ENCODE measurements at places on chromosomes 16 and 17. TPM values are rescaled to one million over a fixed set of nuclear protein-coding genes. Genes with fewer than 3 reads are reported as not detected.

Gene MARVELD3
- 12.5 TPM for polyA plus RNA-seq

DNA sequence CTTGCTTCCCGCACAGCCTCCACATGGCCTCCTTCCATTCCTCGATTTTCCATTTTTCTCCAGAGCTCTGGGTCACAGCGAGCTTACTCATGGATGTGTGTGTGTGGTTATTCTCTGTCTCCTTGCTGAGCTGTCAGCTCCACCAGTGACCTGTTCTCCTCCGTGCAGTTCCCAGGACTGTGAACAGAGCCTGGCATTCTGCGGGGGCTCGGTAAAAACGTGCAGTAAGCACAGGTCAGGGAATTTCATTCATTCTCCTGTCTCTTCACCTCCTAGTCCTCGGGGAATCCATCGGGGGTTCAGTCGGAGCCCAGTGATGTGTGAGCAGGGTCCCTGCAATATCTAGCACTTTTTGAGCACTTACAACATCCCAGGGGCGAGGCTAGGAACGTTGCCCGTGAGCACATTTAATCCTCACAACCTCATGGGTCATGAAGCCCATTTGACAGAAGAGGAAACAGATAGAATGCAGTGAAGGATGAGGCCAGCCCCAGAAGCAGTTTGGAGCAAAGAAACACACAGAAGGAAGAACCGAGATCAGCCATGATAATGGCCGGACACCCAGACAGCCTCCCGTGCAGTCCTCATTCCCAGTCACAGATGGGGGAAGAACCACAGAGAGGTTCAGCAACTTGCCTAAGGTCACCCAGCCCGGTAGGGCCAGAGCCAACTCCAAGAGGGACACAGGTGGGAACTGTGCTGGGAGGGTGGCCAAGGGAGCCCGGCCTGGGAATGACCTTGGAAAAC lies 183.2 kb upstream of the GSE1 start:
- DNase-seq, result no peak

- no peak for DNase-seq
Measured at GRCh38 chr17:2958706-2959222, 104.6 kb downstream of the OR1D5 start.

DNA sequence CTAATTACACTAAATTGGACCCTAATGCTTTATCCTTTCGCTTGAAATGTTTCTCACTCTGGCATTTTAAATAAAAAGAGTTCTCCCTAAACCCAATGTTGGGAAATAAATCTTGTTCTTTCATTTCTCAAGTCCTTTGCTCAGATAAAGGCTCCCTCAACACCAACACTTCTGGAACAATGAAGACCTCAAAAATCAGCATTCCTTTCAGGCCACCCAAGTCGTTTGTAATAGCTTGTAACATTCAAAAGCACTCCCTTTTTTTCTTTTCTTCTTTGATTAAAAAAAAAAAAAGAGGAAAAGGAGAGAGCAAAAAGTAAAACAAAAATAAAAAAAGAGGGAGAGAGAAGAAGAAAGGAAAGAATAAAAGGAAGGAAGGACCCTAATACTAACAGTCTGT lies 23.3 kb upstream of the FOXJ1 start:
- DNase-seq, result no peak

GRCh38 chr17:62101090-62101489 lies 36.0 kb upstream of the MED13 start:
- no peak for DNase-seq

- no peak for DNase-seq
Measured at GRCh38 chr17:39404542-39405378, 3.3 kb upstream of the FBXL20 start.

All from left renal cortex interstitium (tissue), 4 donors.